SK-N-SH treated with all-trans-retinoic acid at 6 μM for 48 hours (cell line): ENCODE measurements at places on chromosomes 4 and X.

- no peak for ATAC-seq
Measured at GRCh38 chr4:61992351-61992750, 792.2 kb downstream of the ADGRL3 start.

DNA sequence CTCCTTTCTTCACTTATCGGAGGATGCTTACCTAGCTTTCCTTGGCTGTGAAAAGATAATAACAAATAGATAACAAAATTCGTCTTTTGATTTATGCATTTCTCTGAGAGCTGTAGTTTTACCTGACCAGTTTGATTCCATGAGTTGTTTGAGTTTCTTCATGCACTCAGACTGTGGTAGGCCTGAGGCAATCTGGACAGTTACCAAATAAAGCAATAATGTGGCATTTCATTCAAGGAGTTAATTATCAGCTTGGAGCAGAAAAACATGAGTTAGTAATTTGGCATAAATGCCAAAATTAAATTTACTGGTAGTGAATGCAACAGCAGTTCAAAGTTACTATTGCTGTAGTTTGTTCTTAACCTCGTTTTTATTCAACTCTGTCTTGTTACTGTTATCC is 53.5 kb downstream of the FABP2 start:
- no peak for ATAC-seq

GRCh38 chr4:1243451-1244080 is 5.4 kb downstream of the CTBP1 start:
- ATAC-seq = no peak

DNA sequence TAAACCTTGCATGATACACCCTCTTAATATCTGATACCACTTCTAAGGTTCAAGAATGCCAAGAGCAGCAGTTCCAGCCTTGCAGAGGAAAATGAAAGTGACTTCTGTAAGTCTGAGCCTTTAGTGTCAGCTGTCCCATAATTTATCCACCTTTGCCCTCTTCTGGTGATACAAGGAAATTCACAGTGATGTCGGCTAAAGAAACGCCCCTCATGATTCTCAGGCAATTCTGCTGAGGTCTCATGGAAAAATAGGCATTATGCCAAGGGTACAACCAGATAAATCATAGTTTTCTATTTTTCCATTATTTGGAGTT is 172.2 kb upstream of the CXCL13 start:
- ATAC-seq = peak; percentile 85

DNA sequence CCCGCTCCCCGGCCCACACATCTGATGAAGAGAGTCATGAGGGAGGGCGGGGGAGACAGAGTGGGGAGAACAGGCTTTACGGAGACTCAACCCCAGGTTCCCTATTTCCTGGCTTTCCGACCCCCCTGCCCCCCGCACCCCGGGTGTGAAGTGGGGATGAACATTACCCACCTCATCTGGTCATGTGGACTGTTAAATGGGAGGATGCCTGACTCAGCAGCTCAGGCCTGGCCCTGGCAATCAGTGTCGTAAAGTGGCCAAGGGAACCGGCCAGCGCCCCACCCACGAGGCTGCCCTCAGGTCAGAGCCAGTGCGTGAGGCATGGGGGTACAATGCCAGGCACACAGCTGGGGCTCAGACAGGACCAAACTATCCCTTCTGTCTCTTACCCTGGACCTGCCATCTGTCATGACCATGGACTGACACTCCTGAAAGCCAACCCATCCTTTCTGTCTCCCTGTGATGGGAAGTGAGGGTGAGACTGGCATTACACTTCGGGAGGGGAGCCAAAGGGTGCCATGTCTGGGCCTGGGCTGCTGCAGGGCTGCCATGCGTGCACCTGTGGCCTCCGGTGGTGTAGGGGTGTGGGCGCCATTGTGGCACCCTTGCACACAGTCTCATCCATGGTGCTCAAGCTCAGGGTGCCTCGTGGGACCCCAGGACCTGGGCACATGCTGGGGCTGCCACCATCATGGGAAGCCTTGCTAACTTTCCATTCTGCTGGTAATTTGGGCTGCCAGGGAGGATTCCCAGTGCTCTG is 106.1 kb upstream of the PSAPL1 start:
- ATAC-seq = no peak

DNA sequence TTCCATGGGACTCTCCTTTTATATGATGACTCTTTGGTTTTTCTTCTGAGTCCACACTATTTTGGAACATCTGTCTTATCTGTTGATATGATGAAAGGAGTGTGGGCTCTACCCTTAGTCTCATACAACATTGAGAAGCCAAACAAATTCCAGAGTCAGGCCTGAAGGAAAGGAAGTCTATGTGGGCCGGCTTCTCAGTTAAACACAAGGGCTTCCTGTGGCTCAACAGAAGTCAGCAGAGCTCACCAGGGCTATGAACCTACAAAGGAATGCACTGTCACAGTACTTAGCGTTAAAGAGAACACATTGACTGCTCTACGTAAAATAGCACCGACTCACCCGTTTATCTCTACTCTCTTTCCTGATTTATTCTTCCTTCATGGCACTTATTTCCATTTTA is 641.0 kb upstream of the FRG1 start:
- no peak for ATAC-seq

- no peak for ATAC-seq
Measured at GRCh38 chr4:183201331-183201730, 102.3 kb downstream of the WWC2 start.

DNA sequence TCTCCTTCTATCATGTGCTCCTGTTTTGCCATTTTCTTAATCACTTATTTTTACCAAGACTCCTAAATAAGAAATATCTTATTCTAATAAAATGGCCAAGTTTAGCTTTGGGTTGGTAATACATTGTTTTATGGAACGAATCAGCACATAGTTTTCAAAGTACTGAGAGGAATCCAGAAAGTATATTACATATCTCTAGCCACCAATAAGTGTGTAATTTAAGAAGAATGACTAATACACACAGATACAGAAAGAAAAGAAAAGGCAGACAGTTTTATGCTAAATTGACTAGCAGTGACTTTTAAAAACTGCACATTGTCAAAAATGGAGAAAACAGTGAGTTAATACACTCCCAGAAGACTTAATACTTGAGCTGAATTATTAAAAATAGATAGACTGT is 167.0 kb upstream of the IL15 start:
- no peak for ATAC-seq

DNA sequence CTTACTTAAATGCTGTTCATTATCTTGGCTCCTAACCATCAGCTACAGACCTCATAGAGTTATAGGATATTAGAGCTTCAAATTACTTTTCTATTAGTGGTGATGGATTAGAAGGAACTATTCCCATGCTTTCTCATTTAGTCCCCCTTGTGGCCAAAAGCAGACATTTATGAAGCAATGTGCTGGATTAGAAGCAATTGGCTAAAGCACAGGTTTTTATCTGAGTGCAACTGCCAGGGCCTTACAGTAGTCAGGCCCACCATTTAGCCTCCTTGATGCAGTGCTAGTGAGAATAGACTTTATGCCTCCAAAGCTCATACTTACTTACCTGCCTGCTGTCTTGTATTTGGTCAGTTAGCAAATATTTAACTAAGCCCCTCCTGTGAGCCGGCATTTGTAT is 93.0 kb downstream of the TSPAN7 start:
- peak; percentile 85 for ATAC-seq

DNA sequence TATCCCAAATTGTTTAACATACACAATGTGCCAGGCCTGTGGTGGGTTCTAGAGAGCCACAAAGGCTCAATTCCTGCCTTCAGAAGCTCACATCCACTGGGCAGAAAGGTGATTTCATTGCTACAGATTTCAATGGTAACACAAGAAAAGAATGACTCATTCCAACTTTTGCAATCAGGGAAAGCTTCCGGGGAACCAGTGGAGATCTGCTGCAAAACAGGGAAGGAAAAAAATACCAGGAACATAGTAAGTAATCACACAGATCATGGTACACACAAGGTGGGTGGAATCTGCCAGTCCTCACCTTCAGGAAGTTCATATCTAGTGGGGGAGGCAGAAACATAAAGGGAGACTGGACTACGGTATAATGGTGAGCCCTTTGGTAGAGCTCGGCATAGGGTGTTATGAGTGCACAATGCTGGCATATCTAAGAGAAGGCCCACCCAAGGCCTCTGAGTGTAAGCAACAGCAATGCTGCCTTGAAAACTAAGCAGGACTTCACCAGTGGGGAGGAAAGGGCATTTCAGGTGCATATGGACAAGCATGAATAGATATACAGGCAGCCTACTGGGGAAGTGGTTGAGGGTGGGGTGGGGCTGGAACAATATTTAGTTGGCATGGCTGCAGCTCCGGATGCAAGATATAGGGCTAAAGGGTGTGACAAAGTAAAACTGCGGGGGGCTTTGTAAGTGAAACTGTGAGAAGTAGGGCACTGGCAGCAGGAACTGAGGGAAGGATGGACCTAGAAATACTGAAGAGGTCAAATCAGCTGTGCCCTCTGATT is 24.2 kb downstream of the GPRIN3 start:
- no peak for ATAC-seq

GRCh38 chrX:123185721-123186120 is 1.6 kb downstream of the GRIA3 start:
- no peak for ATAC-seq

DNA sequence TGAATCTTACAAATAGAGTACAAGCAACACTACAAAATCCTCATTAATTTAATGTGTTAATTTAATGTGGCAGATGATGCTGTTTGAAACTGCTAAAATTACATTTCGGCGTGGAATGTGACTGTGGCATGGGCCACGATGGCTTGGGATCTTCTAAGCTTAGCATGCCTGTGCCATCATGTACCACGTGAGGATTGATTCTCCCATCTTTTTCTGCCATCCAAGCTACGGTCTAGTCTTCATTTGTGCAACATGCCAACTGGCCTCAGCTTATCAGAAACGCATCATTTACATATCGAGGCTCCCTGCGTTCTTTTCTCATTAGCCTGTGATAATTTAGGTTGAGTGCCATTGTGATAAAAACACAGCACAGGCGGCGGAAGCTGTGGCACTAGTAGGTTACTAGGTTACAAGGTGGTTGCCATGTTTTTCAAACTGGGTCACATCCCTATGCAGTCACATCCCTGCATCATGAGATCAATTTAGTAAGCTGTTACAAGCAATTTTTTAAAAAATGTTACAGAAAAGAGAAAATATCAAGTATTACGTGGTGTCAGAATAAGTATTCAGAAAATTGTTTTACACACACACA is 189.9 kb upstream of the RBPJ start:
- ATAC-seq = no peak

- no peak; the same call in 2 of the 3 replicates for ATAC-seq
Measured at GRCh38 chr4:39045827-39046221, 13.6 kb upstream of the TMEM156 start.

DNA sequence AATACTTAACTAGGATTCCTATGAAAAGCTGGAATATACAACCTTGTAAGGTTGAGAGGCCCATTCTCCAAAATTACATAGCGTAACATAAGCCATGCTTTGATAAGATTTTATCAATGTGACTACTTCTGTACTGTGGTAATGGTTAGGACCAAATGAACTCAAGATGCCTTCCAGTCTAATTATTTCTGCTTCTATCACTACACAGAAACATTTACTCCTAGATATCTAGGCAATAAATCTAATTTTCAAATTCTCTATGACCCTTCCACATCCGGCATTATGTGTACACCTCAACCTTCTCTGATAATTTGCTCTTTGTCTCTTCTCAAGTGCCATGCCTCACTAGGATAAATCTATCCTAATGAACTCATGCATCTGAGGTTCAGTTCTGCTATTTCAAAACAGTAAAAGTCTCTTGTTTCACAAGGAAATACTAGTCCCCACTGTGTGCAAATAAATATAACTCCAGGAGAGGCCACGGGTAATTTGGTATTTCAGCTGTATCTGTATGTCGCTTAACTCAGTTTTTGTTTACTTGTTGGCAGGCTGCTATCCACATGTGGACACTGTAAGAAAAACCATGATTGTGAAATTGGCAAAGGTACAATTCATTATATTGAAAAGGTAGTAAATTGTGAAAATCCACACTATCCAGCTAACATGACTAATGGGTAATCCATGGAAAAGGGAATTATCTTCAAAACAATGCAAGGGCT is 93.3 kb downstream of the PRDM5 start:
- peak; percentile 53; the same call in 1 of the 3 replicates for ATAC-seq

DNA sequence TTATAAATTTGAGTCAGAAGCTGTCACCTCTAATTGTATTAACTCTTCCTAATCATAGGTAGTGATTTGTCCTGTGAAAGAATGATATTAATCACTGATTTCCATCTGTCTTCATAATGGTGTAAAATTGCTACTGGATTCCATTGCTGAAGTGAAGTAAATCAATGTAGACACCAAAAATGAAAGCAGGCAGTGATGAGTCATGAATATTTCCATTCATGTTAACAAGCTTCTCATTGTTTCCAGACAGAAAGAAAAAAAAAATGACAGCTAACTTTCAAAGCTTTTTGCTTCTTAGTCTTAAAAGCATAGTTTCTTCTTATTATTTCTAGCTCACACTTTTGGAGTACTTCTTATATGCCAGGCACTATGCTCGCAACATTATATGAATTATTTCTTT is 21.5 kb downstream of the FAM114A1 start:
- peak; percentile 75 for ATAC-seq

DNA sequence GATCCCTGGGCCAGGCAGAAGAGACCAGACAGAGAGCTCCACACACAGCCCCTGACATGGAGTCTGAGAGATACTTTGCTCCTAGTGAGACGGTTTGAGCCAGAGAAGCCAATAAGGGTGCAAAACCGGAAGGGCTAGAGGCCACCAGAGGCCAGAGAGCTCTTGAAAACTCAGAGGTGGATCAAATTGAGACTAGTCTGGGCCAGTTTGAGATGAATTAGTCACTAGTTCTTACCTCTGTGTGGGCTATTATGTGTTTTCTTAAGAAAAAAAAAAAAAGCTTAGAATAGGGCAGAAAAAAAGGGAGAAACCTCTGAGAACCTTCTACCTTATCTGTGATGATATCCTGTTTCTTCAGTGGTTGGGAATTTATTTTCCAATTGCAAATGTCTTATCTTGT is 110.4 kb upstream of the EDNRA start:
- ATAC-seq = no peak

DNA sequence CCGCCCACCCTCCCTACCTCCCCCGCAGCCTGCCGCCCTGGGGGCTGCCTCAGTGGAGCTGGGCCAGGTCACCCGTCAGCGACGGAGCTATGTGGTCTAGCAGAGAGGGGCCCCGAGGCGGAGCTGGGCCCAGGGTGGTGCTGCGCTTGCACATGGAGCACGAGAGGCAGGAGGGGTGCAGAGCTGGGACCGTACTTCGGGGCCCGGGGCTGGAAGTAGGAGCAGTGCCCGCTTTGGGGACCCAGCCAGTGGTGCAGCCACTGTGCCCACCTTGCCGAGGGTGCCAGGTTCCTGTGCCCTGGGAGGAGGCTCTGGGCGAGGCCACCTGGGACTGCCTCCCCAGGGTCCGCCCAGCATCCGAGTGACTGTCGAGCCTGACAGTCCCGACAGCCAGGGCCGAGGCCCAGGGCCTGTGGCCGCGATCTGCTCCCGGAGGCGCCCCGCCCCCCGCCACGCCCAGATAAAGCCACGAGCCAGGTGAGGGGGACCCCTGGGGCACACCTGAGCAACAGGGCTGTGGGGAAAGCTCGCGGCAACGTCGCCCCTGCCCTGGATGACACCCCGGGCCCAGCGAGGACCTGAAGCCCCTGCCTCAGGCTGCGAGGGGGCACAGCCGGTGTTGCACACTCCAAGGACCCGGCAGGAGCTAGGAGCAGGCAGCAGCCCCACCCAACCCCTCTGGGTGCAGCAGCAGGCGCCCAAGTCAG is 117.5 kb downstream of the DNAAF6 start:
- ATAC-seq = no peak

GRCh38 chr4:27787195-27787594 is 926.6 kb downstream of the STIM2 start:
- ATAC-seq = no peak

GRCh38 chrX:1463581-1463980 is 10.9 kb upstream of the ASMTL start:
- ATAC-seq = no peak
